ENCODE measurements at places on chromosomes 2 and 18.

- no peak for DNase-seq
Observed at GRCh38 chr2:30155202-30155601, 8.4 kb downstream of the YPEL5 start.

GRCh38 chr18:75531851-75532459 lies 104.5 kb upstream of the SMIM21 start:
- DNase-seq: no peak

GRCh38 chr2:30673127-30673526 lies 134.1 kb downstream of the CAPN13 start:
- DNase-seq: no peak

DNA sequence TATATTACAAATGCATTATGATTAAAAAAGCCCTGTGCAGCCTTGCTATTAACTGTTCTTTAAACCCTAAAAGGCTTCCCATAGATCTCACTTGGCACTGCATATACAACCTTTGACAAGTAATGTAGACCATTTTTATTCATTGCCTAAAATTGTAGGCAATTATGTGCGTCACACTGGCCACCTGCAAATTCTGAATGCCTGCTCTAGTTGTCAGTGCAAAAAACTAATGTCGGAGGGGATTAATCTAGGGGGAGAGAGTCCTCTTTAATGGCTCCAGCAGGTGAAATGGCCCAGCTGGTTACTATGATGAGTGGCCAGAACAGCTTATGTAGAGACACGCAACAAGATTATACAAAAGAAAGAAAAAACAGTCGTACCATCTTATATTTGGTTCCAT lies 123.2 kb downstream of the OLA1 start:
- no peak for DNase-seq

DNA sequence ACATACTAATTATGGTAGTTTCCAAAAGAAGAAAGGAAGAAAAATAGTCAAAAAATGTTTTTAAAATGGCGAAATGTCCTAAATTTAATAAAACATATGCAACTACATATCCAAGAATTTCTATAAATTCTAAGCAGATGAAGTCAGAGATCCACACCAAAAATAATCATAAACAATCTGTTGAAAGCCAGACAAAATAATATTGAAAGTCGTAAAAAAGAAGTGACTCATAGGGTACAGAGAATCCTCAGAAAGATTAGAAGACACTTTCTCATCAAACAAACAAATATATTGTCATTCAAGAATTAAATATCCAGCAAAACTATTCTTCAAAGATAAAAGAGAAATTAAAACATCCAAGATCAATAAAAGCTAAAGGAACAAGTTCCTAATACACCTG lies 281.4 kb upstream of the ZNF804A start:
- no peak for DNase-seq

DNA sequence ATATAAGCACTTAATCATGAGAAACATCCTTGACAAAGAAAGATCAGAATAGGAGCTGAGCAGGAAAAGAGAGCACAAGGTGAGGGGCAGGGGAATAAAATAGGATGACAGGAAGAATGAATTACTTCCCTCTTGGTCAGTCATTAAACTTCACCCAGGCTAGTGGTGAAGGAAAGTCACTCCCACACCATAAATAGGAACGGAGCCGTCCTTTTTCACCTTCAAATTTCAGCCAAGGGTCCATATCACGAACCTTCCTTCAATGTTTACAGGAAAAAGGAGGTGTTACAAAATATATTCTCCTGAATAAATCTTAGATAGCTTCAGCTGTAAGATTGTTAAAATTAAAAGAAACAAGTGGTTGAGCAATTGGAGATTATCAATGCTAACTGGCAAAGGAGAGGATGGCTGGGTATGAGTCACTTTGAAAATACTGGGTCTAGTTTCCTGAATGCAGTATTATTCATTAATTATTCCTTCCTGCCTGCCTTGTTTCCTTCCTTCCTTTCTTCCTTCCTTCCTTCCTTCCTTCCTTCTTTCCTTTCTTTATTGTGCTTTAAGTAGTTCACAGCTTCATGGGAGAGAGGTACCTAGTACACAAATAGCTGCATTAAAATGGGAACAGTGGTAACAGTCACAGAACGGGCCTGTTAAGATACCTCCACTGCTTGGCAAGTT lies 292.3 kb upstream of the ID2 start:
- DNase-seq: no peak

- DNase-seq: no peak
Observed at GRCh38 chr2:197294260-197294659, 16.3 kb downstream of the ANKRD44 start.

GRCh38 chr2:222232839-222233238 lies 66.0 kb downstream of the PAX3 start:
- DNase-seq: no peak

- DNase-seq: no peak
Observed at GRCh38 chr18:62357079-62357719, 32.1 kb downstream of the TNFRSF11A start.

DNA sequence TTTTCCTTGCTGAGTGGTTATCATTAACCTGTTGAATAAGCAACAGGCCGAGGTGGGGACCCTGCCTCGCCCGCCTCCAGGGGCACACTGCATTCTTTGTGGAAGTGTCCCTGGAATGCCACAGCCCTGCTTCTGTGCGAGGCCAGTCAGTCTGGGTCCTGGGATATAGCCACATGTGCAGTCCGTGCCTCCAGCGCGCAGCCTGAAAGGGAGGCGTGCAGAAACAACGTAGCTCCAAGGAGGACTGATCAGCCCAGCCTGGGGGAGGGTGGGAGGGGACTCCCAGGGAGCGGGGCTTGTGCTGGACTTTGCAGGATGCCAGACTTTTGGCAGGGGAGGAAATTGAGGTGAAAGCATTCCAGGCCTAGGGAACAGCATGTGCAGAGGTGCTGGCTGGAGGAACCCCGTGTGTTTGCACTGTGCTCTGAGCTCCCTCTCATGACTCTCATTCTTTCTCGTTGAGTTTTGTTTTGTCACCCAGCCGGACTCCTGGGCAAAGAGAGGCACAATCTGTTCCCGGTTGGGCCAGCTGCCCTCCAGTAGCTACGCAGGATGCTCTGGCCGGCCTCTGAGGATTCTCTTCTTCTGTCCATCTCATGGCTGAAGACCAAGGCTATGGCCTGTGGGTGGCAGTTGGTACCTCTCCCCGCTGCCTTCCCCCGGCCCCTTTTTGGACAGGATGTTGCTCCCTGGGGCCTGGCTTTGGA lies 39.7 kb downstream of the HPCAL1 start:
- no peak for DNase-seq

GRCh38 chr18:9117980-9118841 lies 15.7 kb downstream of the NDUFV2 start:
- no peak for DNase-seq

DNA sequence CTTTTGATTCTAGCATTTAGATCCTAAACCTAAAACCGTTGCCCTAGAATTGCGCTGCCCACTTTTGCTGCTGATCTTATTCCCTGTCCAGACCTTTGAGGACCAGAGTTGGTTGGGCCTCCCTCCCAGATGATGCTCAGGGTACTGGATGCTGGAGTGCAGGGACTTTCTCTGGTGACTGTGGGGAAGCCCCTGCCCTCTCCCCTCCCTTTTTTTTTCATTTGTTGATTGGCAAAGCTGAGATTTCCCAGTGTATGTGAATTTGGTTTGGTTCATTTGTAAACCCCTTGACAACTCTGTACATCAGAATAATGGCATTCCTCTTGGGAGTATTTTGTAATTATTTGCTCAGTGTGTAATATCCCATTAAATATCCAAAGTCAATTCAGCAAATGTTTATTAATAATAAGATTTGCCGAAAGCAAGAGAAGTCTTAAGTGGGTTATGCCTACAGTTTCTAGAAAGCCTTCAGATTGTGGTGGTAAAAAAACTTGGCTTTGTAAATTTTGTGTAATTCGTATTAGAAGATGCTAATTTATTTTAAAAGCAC lies 28.3 kb downstream of the RAB31 start:
- DNase-seq: no peak

DNA sequence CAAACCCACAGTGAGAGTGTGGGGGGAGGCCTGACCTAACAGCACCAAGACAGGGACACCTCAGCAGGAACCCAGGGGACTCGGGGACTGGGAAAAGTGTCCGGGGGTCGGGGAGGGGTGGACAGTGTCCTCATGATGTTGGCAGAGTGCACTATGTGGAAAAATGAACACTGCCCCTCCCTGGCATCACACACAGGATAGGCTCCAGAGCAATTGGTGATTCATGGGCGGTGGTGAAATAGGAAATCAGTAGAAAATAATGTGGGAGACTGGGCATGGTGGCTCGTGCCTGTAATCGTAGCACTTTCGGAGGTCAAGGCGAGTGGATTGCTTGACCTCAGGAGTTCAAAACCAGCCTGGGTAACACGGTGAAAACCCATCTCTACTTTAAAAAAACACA lies 3.6 kb upstream of the ANO7 start:
- DNase-seq: no peak

DNA sequence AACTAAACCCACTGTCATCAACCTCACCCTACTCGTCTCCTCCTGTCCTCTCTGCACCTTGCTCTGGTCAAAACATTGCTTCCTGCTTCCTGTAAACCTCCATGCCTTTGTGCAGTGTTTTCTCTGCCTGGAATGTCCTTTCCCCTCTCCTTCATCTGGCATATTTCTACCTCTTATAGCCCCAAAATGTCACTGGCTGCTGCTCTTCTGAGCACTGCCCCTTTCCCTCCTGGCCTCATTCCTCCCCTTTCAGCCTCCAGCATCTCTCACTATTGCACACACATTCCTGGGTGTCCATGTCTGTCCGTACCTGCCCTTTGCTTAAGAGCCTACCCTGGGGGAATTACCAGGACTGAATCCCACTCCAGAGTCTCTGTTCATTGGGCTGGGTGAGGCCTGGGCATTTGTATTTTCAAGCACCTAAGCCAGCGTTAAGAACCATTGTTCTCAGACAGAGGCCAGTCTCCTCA lies 84.9 kb downstream of the MOGAT1 start:
- DNase-seq: no peak

DNA sequence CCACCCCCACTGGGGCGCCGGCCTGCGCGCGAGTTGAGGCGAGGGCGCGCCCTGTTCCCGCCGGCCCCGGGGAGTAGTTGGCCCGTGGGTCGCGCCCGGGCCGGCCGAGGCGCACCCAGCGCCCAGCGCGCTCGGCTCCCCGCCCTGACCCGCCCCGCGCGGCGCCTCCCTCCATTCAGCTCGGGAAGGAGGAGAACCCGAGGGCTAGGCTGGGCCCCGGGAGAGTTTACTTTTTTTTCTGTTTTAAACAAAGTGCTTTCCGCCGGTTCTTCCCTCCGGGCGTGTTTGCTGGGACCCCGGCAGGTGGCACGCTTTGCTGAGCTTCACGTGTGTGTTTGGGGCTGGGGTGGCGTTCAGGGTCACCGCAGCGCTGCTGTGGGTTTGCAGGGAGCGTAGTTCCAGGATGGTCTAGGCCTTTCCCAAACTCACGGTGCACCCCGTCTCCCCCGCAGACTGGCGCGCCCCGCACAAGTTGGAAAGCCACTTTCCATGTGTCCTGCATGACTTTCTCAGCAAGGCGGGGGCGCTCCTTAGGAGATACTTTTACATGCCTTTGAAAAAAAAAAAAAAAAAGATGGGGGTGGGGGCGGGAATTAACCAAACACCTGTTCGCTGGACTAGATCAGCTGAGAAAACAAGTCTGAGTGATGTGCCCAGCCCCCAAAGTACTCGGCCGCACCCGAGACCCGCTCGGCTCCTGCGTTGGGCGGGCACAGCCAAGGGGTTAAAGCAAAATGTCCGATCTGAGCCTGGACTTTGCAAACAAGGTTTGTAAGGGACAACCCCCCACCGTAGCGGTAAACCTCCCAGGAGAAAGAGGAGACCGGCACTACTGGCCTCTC lies 825 bp downstream of the ITGA6 start:
- DNase-seq: no peak

DNA sequence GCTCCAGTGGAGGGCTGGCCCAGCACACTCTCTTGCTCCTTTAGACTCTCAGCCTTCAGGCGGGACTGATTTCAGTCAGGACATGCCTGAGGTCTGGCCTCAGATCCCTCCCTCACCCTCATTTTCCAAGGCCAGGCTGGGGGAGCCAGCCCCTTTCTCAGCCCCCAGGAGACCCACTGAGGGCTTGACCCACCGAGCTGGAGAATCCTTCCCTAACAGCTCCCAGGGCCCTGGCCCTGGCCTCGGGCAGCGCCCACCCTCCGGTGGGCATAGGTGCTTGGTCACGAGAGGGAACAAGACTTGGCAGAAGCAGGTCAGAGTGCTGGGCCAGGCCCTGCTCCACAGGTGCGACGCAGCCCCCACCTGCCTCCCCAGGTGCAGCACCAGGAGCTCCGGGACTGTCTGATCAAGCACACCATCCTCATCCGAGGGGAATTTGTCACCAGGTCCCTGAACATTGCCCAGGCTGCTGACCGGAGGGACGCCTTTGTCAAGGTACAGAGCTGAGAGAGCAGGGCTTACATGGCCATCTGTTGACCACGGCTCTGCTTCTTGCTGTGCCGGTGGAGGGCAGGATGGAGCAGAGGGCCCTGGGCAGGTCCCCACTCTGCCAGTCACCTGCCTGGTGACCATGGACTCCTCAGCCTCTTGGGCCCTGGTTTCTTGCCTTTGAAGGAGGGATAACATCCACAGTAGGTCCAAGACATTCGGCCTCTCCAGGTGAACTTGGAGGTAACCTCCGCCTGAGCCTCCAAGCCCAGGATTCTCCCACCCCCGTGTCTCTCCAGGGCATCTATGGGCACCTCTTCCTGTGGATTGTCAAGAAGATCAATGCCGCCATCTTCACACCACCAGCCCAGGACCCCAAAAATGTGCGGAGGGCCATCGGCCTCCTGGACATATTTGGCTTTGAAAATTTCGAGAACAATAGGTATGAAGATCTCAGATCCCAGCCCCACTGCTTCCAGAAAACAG lies 46.3 kb downstream of the MYO7B start:
- DNase-seq: no peak

DNA sequence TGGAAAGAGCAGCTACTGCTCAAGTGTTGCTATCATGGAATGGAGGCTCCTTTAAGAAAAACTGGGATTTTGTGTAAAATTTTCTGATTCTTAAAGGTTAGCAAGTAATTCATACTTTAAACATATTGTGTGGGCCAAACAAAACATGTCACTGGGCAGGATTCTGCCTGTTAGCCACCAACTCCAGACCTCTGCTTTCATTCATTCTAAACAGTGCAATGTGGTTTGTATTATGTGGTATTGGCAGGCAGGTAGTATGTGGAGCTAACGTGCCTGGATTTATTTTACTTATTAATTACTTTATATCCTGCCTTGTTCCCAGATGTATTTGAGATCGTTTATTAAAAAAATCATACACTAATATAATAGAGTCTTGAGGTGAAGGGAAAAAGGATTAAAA lies 1521.3 kb upstream of the ACVR2A start:
- no peak for DNase-seq

- DNase-seq: no peak
Observed at GRCh38 chr2:159130302-159130701, 156.2 kb downstream of the WDSUB1 start.

- DNase-seq: no peak
Observed at GRCh38 chr2:42567364-42567763, 1.1 kb upstream of the MTA3 start.

Data from cerebellar nuclear complex (tissue), 1 donor.